Suprapubic skin (tissue), 4 donors: ENCODE measurements at places on chromosomes 3 and 15.

- no peak for DNase-seq
Observed at GRCh38 chr3:11552289-11553264, 91.1 kb downstream of the VGLL4 start.

DNA sequence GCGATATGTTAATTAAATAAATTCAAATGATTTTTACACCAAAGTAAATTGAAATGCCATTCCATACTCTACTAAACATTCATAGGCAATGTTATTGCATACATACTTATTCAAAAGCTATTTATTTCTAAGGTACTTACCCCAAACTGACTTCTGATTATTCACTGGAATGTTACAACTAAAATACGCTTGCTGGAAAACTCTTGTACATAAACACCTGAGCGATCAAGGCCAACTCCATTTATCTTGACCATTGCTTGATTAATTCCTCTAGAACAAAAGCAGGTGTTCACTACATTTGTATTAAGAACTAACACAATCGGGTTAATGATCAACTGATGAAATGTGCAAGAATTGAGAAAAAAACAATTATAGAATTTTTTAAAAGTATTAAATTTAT lies at the start of gene SERPINI2:
Gene SERPINI2 (minus strand): TSS at position 180 of the 400 bp plus-strand sequence. CDS start 2,208 bp downstream, outside the sequence.
- no peak for DNase-seq

DNA sequence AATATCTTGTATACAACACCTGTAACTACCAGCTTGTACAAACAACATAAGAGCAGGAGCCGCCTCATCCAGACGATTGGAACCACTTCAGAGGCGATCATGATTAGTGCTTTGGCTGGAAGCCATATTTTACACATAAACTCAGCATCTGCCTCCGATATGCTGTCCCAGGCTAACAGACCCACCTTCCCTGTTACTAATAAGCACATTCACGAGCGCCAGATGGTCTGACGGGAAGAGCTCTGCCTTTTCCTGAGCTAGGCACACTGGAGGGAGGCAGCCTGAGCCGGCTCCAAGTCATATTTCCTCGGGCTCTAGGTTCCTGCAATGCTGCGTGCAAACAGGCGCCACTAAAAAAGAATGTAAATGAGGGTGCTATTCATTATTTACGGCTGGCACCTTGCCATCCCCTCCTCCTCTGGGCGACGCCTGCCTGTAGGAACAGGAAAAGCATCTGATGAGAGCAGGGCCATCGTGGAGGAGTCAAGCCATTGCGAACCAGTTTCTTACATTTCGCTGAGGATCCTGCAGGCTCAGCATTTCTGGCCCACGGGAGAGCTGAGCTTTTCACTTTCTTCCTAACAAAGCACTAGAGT lies 98.2 kb downstream of the ANXA2 start:
- DNase-seq = peak; percentile 71

DNA sequence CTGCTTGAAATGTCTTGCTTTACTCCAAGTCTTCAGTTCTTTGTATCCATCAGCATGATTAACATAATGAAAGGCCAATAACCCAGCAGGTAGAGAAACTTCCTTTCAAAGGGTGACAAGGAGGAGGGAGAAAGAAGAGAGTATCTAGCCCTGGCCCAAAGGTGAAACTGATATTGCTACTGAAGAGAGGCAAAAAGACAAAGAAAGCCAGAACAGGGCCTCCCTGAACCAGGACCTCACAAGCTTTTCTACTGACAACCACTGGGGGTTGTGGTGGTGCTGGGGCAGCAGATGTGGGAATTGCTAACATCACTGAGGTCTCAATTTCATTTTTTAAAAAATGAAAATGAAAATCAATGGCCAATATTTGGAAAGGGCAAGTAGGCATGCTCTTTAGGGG lies 234.1 kb downstream of the RSL24D1 start:
- no peak for DNase-seq

GRCh38 chr3:148074946-148075345 lies 622.8 kb upstream of the AGTR1 start:
- DNase-seq = no peak

GRCh38 chr3:135908225-135908624 lies 57.3 kb upstream of the PPP2R3A start:
- DNase-seq = peak; percentile 61

- no peak for DNase-seq
Observed at GRCh38 chr3:64440498-64440897, 215.2 kb upstream of the PRICKLE2 start.

DNA sequence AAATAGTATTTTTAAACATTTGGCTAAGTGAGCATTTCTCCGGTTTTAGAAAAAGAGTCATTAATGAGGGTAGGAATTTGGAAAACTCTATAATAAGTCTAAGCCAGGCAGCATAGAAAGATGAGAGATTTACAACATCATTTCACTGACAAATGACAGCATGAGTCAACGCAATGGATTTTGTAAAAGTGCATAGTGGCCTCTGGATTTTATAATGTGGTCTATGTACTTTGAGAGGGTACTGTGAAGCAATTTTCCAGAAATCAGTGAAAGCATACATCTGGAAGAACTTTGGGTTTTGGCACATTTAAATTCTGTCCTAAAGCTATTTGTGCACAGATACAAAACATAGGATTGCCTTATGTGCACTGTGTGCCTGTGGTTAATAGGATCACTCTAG lies 130.8 kb upstream of the CCNL1 start:
- no peak for DNase-seq

DNA sequence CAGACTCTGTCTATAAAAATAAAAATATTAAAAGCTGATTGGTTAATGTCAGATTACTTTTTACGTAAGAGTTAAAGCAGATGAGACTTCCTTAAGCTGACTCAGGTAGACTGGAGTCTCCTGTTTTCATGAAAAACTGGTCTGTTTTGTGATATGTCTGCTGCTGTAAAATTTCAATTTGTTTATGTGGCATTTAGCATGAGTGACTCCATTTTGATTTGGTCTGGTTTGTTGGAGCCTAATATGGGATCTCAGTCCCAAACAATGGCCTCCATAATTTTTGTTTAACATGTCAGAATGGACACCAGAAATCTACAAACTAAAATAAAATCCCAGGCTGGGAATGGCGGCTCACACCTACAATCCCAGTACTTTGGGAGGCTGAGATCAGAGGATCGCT lies 57.8 kb upstream of the LEKR1 start:
- no peak for DNase-seq

GRCh38 chr3:125611908-125612307 lies 16.6 kb upstream of the OSBPL11 start:
- DNase-seq = no peak

DNA sequence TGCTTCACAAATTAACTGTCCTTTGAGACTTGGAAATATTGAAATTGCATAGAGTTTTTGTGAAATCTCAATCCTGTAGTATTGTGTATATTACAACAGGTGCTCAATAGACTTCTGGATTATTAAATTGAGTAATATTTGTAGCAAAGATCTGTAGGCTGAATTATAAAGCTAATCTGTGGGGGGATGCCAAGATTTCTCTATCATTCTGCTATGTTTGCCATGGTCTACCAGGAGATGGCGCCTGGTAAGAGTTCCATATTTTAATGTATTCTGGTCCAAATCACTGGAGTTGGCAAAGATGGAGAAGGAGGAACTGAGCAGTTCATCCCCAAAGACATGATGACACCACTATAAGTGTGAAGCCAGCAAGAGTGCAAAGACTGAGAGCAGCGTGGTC lies 340.9 kb upstream of the TPRG1 start:
- DNase-seq = no peak

- DNase-seq = no peak
Observed at GRCh38 chr15:73800662-73801345, 47.7 kb upstream of the INSYN1 start.

GRCh38 chr15:92068121-92068520 lies 214.6 kb downstream of the SLCO3A1 start:
- no peak for DNase-seq
